ENCODE measurements at places on chromosomes 5 and 9.
A peak's percentile ranks its signal among the peaks of the same experiment; 100 is the strongest.

DNA sequence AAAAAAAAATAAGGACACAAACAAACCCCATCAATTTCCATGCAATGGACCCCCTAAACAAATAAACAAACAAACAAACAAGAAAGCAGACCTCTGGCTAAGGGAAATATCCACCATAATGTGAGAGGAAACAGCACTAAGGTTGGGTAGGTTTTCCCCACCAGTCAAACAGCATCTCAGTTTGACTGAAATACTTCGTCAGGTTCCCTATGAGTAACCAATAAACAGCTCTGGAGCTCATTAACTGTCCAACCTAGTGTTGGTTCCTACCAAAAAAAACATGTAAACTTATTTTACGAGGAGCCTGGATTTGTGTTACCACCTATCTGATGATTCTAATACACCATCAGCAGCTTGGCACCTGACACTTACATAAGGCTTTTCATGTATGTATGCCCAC is 198.5 kb upstream of the TARS1 start:
- H3K27me3 ChIP-seq, result no peaks in the 10 kb centered on the region
- no peaks in the 10 kb centered on the region for H3K36me3 ChIP-seq
- DNase-seq, result no peak

DNA sequence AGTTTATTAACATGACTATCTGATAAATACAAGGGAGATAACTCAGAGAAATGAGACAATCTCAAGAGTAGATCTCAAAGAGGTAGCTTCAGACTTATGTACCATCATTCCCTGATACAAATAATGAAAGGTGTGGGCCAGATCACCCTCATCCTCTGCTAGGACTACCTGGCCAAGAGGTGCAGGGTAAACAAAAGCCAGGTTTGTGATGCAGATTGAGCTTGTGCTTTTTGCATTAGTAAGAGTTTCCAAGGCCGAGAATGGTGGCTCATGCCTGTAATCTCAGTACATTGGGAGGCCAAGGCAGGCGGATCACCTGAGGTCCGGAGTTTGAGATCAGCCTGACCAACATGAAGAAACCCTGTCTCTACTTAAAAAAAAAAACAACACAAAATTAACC is 8.9 kb upstream of the SPIN1 start:
- no peaks in the 10 kb centered on the region for H3K36me3 ChIP-seq
- H3K4me3 ChIP-seq, result no peak overlapping the region
- H3K27ac ChIP-seq, result no peak overlapping the region
- H3K27me3 ChIP-seq, result no peaks in the 10 kb centered on the region
- no peaks in the 10 kb centered on the region for H3K4me1 ChIP-seq
- DNase-seq, result no peak

DNA sequence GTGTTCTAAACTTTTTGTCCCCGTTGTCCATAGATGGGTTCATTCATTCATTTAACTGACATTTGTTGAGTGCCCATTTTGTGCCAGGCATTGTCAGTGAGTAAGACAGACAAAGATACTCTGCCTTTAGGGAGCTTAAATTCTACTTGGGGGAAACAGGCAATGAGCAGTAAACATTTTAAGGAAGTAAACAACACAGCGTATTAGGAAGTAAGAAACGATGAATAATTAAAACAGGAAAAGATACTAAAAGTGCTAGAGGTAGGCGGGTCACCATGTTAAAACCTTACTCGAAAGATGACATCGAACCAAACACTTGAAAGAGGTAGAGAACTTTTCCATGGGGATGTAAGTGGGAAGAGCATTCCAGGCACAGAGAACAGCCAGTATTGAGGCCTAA is 5.5 kb upstream of the MAML1 start:
- H3K27ac ChIP-seq, result peak overlapping the region; percentile 44
- DNase-seq, result no peak

DNA sequence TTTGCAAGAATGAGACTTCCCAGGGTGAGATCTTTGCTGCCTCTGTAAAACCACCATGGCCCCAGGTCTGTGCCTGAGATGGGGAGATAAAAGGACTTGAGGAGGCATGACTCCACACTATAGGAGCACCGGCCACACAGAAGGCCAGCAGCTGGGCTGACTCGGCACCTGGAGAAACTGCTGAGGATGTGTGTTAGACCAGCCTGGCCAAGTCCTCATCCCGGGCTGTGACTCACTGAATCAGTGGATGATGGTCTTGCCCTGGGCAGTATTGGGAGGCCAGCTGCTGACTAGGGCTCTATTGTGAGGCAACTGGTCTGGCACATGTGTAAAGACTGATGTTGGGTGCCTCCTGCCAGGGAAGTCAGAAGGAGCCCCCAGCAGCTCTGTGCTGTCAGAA is 286.2 kb downstream of the ACTL7B start:
- DNase-seq, result no peak
- no peak overlapping the region for H3K4me3 ChIP-seq
- no peaks in the 10 kb centered on the region for H3K27me3 ChIP-seq
- H3K27ac ChIP-seq, result no peak overlapping the region
- no peaks in the 10 kb centered on the region for H3K36me3 ChIP-seq

- H3K4me3 ChIP-seq, result no peak overlapping the region
- H3K27me3 ChIP-seq, result no peaks in the 10 kb centered on the region
- no peak for DNase-seq
- H3K27ac ChIP-seq, result no peak overlapping the region
- no peaks in the 10 kb centered on the region for H3K36me3 ChIP-seq
Measured at GRCh38 chr9:10032166-10032565, 580.6 kb downstream of the PTPRD start.

GRCh38 chr9:133844881-133845410 is 106.8 kb upstream of the SARDH start:
- H3K36me3 ChIP-seq, result no peaks in the 10 kb centered on the region
- peak overlapping the region; percentile 24 for H3K4me3 ChIP-seq
- DNase-seq, result no peak
- peaks cover 18% of the 10 kb centered on the region for H3K4me1 ChIP-seq

GRCh38 chr9:79672236-79672635 is 100.5 kb downstream of the TLE4 start:
- no peaks in the 10 kb centered on the region for H3K27me3 ChIP-seq
- peaks cover 11% of the 10 kb centered on the region for H3K4me1 ChIP-seq
- no peak overlapping the region for H3K4me3 ChIP-seq
- no peaks in the 10 kb centered on the region for H3K36me3 ChIP-seq
- DNase-seq, result no peak

DNA sequence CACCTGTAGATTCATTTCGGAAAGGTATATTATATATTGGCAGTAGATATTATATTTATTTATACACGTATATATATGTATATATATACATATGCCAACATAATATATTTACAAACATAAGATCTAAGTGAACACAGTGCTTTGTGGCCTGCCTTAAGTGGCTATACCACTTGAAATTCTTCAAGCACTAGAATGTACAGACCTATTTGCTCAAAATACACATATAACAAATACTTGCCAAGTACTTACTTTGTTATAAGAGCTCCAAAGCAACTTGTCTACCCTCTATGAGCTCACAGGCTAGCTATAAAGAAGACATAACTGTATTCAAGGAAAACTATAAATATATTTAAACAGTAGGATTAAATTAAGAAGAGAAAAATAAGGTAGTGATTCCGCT is 33.6 kb upstream of the SLC36A1 start:
- DNase-seq, result no peak
- no peak overlapping the region for H3K27ac ChIP-seq
- H3K36me3 ChIP-seq, result no peaks in the 10 kb centered on the region

GRCh38 chr9:127058645-127059021 is 63.8 kb downstream of the ANGPTL2 start:
- H3K4me3 ChIP-seq, result no peak overlapping the region
- H3K4me1 ChIP-seq, result peaks cover 4% of the 10 kb centered on the region
- DNase-seq, result no peak
- H3K27me3 ChIP-seq, result no peaks in the 10 kb centered on the region

DNA sequence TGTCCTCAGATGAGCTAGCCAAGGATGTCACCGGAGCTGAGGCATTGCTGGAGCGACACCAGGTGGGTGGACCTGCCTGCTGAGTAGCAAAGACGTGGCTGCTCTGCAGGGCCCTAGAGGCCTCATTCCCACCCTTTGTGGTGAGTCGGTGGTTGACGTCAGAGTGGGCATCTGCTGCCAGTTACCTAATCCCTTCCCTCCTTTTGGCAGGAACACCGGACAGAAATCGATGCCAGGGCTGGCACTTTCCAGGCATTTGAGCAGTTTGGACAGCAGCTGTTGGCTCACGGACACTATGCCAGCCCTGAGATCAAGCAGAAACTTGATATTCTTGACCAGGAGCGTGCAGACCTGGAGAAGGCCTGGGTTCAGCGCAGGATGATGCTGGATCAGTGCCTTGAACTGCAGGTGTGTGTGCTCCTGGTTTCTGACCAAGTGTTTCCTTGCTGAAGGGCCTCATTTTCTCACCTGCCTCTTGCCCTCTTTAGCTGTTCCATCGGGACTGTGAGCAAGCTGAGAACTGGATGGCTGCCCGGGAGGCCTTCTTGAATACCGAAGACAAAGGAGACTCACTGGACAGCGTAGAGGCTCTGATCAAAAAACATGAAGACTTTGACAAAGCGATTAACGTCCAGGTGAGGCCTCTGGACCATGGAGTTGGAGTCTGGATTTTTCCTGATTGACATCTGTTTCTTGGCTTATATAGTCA is 48.9 kb downstream of the DYNC2I2 start:
- no peak overlapping the region for H3K27ac ChIP-seq
- no peaks in the 10 kb centered on the region for H3K4me1 ChIP-seq
- H3K4me3 ChIP-seq, result no peak overlapping the region
- no peaks in the 10 kb centered on the region for H3K27me3 ChIP-seq
- H3K36me3 ChIP-seq, result peaks cover 100% of the 10 kb centered on the region

- peaks cover 4% of the 10 kb centered on the region for H3K4me1 ChIP-seq
- no peak overlapping the region for H3K4me3 ChIP-seq
- peak; percentile 53 for DNase-seq
- H3K36me3 ChIP-seq, result no peaks in the 10 kb centered on the region
- no peaks in the 10 kb centered on the region for H3K27me3 ChIP-seq
- no peak overlapping the region for H3K27ac ChIP-seq
Measured at GRCh38 chr5:103224118-103224893, 34.3 kb upstream of the MACIR start.

DNA sequence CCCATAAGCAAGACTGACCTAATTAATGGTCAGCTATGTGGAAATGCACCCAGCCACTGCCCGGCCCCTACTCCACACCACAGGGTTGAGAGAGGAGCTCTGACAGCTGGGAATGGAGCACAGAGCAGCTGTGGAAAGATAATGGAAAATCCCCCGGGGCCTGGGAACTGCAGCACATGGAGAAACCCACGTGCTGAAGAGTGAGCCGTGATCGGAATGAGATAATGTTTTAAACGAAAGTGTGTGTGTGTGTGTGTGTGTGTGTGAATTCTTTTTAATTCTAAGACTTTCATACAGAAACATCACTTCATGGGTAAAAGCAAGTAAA is 13.1 kb upstream of the SLC12A7 start:
- H3K4me1 ChIP-seq, result peaks cover 8% of the 10 kb centered on the region
- H3K27me3 ChIP-seq, result no peaks in the 10 kb centered on the region
- no peak overlapping the region for H3K4me3 ChIP-seq
- DNase-seq, result no peak
- H3K36me3 ChIP-seq, result no peaks in the 10 kb centered on the region

DNA sequence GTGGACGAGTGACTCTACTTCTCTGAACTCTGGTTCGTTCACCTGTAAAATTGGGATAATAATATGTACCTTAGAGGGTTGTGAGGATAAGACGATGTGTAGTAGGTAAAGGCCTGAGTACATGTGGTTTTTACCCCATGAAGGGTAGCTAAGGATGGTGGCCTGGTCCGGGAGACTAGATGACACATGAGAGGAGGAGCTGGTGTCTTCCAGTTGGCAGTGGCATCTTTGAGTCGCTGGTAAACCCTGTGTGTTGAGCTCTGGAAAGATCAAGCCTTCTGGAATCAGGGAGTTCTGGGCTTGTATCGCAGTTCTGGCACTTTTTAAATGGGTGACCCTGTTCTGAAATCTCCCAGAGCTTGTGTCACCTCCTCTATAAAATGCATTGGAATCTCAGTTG is 166.4 kb upstream of the ZNF618 start:
- H3K36me3 ChIP-seq, result no peaks in the 10 kb centered on the region
- H3K27ac ChIP-seq, result no peak overlapping the region
- no peaks in the 10 kb centered on the region for H3K27me3 ChIP-seq
- DNase-seq, result no peak

GRCh38 chr5:32909207-32909606 is 198.1 kb downstream of the NPR3 start:
- DNase-seq, result no peak
- no peak overlapping the region for H3K27ac ChIP-seq
- no peaks in the 10 kb centered on the region for H3K36me3 ChIP-seq
- no peaks in the 10 kb centered on the region for H3K27me3 ChIP-seq

- no peaks in the 10 kb centered on the region for H3K4me1 ChIP-seq
- no peak for DNase-seq
- no peaks in the 10 kb centered on the region for H3K36me3 ChIP-seq
- H3K27me3 ChIP-seq, result no peaks in the 10 kb centered on the region
Measured at GRCh38 chr5:116778651-116779280, 204.1 kb upstream of the SEMA6A start.

DNA sequence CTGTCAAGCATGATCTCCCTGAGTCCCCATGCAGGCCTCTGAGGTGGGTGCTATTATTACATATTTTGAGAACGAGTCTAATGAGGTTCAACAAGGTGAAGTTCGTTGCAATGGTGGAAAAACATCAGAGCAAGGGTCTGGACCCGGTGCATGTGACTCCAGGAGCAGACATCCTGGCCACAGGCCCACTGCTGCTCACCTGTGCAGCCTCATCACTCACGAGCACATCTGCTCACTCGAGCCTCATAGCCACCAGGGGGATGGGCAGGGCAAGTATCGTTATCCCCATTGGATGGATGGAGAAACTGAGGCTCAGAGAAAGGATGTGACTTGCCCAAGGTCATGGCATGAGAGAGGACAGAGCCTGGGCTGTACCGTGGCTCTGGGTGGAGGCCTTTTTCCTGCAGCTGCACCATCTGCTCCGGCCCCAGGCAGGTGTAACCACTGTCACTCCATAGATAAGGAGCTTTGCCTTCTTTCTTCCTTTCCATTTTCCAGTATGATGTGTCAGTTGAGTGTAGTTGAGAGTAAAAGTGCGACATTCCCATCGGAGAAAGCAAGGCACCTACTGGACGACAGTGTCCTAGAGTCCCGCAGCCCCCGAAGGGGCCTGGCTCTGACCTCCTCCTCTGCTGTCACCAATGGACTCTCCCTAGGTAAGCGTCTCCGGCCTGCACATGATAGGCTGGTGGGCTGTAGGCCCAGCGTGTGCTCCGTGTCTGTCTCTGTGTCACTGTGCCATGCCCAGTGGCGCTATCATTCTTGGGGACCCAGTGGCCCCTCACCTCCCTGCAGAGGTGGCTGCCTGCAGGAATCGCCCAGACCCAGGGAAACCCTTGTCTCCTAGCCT is 68.4 kb upstream of the GARNL3 start:
- DNase-seq, result no peak
- H3K36me3 ChIP-seq, result no peaks in the 10 kb centered on the region
- H3K4me1 ChIP-seq, result peaks cover 16% of the 10 kb centered on the region
- no peak overlapping the region for H3K27ac ChIP-seq
- H3K4me3 ChIP-seq, result no peak overlapping the region
- H3K27me3 ChIP-seq, result no peaks in the 10 kb centered on the region

GRCh38 chr5:74639807-74640449 is 600 bp downstream of the ENC1 start:
- DNase-seq, result peak; percentile 47
- H3K4me1 ChIP-seq, result peaks cover 44% of the 10 kb centered on the region
- H3K27me3 ChIP-seq, result no peaks in the 10 kb centered on the region
- peak overlapping the region; percentile 86 for H3K27ac ChIP-seq
